HT1080 (cell line): ENCODE measurements at places on chromosomes 5 and 9. TPM values are rescaled to one million over a fixed set of nuclear protein-coding genes. Genes with fewer than 3 reads are reported as not detected.

The NPR3 gene
- total RNA-seq, result 0.29 and 0.50 TPM in 2 replicates

The TSSK1B gene
- total RNA-seq, result not detected in 2 replicates

The SPIN1 gene
- total RNA-seq, result 36.9 and 56.9 TPM in 2 replicates

GRCh38 chr9:113543296-113543981 lies 79.9 kb downstream of the RGS3 start:
- DNase-seq, result no peak

DNA sequence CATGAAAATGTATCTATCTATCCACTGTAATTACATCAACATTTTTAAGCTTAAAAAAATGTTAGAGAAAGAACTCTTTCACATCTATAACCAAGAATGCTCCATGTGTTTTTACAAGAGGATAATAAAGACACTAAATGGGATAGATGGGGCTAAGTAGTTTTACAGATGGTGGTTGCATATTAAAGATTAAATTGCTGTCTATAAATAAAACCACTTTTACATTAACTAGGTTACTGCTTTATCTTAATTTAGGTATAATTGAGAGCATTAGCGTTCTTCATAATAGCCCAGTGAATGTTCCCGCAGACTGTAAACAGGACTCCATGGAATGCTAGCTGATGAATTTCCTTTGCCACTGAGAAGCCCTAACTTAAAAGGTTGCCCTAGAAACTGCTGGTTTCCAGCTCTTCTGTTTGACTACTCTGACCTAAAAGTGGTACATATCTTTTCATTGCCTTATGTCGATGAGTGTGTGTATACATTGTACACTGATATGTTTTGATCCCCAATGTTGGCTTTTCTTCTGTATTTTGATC lies 117.9 kb downstream of the SGCD start:
- DNase-seq, result no peak

- DNase-seq, result no peak
These were observed 164.2 kb downstream of the MACROH2A1 start for GRCh38 chr5:135234666-135235401.

DNA sequence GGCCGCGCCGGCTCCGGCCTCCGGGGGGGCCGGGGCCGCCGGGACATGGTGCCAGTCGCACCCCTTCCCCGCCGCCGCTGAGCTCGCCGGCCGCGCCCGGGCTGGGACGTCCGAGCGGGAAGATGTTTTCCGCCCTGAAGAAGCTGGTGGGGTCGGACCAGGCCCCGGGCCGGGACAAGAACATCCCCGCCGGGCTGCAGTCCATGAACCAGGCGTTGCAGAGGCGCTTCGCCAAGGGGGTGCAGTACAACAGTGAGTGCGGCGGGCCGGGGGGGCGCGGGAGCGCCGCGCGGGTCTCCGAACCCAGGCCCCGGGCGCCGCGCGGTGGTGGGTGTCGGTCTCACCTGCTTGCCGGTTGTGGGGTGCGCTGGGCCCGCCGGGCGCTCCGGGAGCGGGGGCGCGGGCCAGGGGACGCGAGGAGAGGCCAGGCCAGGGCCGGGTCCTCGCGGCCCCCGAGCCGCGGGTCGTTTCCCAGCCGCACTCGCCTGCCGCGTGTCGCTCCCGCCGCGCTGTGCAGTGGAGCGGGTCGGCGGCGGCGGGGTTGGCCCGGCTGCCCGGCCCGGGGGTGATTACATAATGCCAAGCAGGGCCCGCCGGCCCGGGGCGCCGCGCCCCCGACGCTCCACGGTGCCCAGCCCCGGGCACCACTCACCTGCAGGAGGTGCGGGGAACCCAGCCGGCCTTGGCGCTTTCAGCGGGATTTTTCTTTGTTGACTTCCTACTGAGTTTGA lies 492 bp downstream of the RABL6 start:
- no peak for DNase-seq

DNA sequence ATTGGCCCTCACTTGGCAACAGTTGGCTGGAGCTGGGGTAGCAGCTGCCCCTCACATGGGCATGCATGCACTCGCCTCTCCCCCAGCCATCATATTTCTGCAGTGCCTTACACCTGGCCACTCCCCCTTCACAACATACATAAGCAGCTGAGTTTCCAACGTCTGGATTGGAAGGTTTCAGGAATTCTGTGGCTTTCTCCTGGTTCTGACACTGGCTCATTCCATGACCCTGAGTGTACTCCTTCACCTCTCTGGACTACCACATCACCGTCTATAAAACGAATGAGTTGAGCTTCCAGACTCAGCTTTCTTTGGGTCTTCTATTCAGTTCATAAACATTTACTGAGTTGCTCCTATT lies 84.3 kb downstream of the GALNT10 start:
- DNase-seq, result peak; percentile 18

GRCh38 chr5:93601802-93602155 lies 18.8 kb downstream of the NR2F1 start:
- DNase-seq, result no peak

DNA sequence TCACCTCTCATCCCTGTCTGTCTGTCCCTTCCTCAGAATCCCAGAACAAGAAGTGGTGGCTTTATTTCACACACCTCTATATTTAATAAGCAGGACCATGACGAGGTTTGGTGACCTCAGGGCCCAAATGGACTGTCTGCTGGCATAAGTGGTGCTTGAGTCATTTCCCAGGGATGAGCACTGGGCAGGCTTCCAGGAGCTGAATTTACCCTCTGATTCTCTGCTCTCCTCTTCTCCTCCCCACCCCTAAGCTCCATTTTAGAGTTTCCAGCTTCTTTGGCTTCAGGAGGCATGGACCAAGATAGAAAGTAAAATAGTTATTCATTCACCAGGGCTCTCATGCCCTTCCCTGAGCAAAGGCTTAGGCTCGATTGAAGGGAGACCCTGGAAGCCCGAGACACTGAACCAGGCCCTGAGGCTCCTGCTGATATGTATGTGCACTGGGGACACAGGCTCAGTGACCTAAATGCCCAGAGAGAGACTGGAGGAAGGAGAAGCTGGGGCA lies 69.1 kb downstream of the PPARGC1B start:
- DNase-seq, result peak; percentile 92

DNA sequence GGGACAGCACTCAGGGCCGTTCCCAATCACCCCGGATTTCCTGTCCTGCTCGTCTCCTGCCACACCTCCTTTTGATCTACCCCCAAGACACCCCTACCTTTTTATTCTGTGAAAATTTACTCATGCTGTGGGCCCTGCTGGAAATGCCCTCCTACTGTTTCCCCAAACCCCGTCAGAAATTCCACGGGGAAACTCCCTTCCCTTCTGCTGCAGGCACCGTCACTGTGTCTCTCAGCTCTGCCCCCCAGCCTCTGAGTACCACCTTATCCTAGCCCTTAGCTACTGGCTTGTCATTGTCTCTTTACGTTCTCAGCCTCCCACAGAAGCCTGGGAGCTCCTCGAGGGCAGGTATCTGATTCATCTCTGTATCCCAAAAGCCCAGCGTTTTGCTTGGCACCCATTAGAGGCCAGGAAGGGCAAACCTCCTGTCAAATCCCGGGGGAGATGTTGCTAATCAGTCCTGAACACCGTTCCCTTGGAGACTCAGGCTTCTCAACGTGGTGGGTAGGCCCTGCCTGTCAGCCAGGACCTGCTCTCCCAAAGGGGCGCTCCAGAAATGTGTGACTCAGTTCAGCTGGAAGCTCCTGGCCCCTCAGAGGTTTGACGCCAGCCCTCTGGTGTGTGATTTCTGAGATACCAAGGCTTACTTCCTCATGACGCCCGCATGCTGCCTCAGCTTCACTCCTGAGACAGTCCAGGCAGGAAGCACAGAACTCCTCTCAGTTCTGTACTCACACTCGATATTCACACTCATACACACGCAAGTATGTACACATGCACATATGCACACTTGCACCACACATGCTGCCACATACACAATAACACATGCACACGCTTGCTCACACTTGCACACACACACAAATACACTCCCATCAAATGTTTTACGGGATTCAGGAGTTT lies 50.7 kb upstream of the GRHPR start:
- DNase-seq, result peak; percentile 44
